ENCODE measurements at places on chromosomes 13 and 19. TPM values are rescaled to one million over a fixed set of nuclear protein-coding genes. Genes with fewer than 3 reads are reported as not detected.

DNA sequence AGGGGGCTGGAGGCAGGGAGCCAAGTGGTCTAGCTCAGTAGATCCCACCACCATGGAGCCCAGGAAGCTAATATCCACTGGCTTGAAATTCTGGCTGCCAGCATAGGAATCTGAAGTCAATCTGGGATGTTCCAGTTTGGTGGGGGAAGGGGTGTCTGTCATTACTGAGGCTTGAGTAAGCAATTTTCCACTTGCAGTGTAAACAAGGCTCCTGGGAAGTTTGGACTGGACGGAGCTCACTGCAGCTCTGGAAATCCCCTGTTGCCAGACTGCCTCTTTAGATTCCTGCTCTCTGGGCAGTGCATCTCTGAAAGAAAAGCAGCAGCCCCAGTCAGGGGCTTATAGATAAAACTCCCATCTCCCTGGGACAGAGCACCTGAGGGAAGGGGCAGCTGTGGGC lies 349.2 kb upstream of the KLHL1 start:
- DNase-seq, result no peak

DNA sequence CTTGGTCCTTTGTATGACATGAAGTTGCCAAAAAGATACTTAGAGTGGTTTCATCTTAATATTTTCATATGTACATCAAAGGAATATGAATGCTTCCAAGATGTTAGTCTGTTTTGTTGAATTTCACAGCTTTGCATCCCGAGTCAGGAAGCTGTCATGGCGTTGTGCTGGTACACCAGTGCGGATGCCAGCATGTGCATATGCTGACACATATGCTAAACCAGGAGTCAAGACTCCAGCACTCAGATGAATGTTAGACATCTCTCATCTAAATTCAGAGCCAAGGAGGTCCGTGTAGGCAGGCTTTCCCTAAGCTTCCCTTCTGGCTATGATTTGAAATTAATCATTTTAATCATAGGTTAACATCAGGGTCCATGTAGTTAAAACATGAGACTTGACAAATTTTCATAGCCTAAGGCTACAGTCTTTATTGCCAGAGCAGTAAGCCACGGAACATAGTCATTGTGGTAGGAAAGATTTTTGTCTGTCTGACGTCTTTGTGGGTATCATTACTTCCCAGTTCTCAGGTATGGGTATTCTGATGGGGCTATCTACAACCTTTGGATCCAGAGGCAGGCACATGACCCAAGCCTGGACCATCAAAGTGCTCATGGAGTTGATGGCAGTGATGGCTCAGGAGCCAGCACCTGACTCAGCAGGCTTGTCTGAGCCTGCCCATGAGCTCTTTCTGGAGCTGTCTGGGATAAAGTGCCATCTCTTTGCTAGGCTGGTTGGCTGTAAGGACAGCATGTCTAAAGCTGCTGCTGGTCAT lies 246.1 kb downstream of the KCNRG start:
- DNase-seq, result no peak

- DNase-seq, result no peak
Observed at GRCh38 chr19:54523403-54523802, 20.8 kb downstream of the LAIR2 start.

The WDR88 gene
- total RNA-seq, result not detected

- peak; percentile 63 for DNase-seq
Observed at GRCh38 chr13:99083981-99084380, 106.1 kb upstream of the DOCK9 start.

DNA sequence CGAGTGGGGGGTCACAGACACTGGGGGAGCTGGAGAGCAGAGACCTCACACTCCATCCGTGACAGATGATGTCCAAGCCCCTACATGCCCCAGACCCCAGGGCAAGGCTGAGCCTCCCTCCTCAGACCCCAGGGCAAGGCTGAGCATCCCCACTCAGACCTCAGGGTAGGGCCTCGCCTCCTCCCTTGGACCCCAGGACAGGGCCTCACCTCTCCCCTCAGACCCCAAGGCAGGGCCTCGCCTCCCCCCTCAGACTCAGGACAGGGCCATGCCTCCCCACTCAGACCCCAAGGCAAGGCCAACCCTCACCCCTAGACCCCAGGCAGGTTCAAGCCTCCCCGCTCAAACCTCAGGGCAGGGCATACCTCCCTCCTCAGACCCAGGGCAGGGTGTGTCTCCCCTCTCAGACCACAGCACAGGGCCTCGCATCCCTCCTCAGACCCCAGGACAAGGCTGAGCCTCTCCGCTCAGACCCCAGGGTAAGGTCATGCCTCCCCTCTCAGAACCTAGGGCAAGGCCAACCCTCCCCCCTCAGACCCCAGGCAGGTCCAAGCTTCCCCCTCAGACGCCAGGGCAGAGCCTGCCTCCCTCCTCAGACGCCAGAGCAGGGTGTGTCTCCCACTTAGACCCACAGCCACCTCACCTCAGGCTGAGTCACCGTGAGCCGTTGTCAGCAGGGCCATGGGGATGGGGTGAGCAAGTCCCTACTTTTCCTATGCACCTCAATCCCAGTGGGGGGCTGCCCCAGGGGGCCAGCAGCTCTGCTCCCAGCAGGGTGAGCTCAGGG lies 1.7 kb upstream of the S1PR4 start:
- DNase-seq, result peak; percentile 87

DNA sequence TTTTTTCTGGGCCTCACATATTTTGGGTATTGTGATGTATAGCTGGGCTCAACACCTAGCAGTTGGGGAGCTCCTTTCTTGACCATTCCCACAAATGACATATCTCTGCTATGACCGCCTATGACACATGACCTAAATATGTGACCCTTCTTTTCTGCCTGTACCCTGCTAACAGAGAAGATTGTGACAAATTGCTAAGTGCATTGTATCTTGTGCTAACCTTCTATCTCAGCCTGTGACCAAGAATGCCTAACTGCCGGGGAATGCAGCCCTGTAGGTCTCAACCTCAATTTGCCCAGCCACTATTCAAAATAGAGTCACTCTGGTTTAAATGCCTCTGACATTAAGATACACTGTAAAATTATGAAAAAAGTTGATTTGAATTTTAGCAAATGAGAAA lies 6.8 kb upstream of the ZNF429 start:
- DNase-seq, result no peak

Data from SJSA1 (cell line).